ENCODE measurements at places on chromosomes 3 and 15.

GRCh38 chr3:138867996-138868395, 33.3 kb upstream of the PIK3CB start:
- DNase-seq, result no peak

DNA sequence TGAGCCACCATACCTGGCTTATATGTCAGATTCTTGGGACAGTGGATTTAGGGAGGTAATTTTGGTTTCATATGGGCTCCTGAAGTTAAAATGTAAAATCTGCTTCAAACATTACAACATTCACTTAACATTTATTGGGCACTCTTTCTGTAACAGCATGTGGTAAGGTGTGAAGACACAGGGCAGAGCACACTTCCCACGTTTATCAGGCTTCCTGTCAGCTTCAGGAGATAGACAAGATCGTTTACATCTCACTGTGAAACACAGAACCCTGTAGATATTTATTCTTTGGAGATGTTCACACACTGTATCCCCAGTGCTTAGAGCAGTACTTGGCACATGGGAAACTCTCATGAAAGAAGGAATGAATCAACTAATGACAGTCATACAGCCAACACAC, 426.0 kb upstream of the RARB start:
- no peak for DNase-seq

DNA sequence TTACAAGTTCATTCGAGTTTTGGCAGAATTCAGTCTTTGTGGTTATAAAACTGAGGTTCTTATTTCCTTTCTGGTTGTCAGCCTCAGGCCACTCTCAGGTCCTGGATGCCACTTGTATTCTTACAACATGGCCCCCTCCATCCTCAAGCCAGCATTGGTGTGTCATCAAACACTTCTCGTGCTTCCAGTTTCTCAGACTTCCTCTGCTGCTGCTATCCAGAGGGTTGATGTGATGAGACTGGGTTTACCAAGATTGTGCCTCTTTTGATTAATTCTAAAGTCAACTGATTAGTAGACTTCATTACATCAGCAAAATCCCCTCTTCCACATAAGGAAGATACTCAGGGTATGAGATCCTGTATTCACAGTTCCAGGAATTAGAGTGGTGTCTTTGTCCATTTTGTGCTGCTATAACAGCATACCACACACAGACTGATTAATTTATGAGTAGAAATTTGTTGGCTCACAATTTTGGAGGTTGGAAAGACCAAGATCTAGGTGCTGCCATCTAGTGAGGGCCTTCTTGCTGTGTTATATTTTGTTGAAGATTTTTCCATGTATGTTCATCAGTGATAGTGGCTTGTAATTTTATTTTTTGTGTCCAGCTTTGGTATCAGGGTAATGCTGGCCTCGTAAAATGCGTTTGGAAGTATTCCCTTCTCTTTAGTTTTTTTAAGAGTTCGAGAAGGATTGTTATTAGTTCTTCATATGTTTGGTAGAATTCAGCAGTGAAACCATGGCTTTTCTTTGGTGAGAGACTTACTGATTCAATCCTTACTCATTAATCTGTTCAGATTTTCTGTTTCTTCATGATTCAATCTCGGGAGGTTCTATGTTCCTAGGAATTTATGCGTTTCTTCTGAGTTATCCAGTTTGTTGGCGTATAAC, 11.1 kb downstream of the LRCH3 start:
- no peak for DNase-seq

DNA sequence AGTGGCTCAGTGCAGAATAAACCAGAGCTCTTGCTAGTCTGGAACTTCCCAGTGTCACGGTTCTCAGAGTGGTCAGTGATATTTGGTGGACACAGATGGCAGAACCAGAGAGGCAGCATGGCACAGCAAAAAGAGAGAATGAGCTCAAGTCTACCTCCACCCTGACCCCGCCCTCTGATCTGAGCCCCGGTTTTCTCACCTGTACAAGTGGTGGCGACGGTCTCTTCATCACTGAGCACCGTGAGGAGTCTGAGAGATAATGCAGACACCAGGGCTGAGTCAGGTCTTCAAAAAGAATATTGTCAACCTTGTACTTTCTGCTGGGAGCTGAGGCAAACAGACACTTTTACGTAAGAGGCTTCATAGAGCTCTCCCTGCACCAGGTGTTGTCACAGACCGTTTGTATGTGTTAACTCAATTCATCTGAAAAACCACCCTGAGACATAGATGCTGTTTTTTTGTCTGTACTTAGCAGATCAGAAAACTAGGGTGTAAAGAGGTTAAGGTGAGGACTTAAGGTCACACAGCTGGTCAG, 13.2 kb downstream of the FGD5 start:
- no peak for DNase-seq

All from ureter (tissue), 1 donor.